ENCODE measurements at places on chromosomes 6 and 20.

GRCh38 chr6:129046526-129046925, 163.6 kb downstream of the LAMA2 start:
- DNase-seq = no peak

DNA sequence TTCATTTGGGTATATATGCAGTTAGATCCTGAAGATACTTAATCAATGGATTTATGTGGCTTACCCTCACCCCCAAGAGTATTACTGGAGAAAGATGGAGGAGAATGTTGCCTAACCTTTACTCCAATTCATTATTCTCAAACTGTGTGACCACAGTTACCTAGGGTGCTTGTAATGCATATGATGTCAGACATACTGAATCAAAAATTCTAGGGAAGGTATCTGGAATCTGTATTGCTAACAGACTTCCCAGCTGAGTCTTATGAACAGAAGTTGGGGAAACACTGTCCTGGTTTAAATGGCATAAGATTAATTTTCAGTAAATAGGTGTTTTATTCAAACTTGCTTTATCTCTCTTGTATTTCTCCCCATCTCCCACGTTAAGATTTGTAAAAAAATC, 83.9 kb downstream of the PKIB start:
- DNase-seq = no peak

DNA sequence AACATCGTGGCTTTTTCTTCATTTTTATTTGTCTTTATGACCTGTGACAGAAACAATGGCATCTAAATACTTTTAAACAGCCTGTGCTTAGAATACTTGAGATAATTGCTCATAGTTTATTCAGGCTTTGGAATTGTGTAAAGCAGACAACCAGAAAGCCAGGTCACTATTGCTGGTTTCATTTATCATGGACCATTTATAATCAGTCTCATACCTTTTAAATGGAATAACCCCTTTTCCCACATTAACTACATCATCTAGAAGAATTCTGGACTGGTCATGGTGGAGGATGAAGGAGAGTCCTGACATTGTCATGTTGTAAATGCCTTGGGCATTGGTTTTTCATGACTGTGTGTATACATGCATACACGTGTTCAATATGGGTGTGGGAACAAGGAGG, 661.5 kb downstream of the EPM2A start:
- DNase-seq = no peak

DNA sequence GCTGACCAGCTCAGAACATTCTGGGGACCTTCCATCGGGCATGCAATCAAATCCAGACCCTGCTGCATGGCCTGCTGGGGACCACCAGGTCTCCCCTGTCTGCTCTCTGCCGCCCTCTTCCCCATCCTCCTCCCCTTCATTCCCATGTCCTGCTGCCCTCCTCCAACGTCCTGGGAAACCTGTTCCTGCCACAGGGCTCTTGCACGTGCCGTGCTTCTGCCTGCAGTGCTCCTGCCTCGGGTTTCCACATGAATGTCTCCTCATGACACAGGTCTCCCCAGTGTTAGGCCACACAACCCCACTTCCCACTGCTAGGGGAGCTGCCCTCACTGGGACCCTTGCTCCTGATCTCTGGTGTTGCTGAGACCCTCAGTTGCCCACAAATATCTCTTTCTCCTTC, 37.2 kb downstream of the SULF2 start:
- no peak for DNase-seq

All from NCI-H187 (cell line).